ENCODE measurements at places on chromosomes 1 and 21.

GRCh38 chr1:217718873-217719272 lies 87.7 kb downstream of the SPATA17 start:
- DNase-seq, result no peak

- no peak for DNase-seq
Measured at GRCh38 chr1:6621429-6622391, 3.0 kb upstream of the THAP3 start.

GRCh38 chr1:182297335-182297734 lies 94.3 kb downstream of the GLUL start:
- no peak for DNase-seq

- DNase-seq, result no peak
Measured at GRCh38 chr1:201614262-201615015, 75.5 kb downstream of the NAV1 start.

GRCh38 chr1:231301990-231302389 lies 35.7 kb downstream of the EXOC8 start:
- DNase-seq, result no peak

DNA sequence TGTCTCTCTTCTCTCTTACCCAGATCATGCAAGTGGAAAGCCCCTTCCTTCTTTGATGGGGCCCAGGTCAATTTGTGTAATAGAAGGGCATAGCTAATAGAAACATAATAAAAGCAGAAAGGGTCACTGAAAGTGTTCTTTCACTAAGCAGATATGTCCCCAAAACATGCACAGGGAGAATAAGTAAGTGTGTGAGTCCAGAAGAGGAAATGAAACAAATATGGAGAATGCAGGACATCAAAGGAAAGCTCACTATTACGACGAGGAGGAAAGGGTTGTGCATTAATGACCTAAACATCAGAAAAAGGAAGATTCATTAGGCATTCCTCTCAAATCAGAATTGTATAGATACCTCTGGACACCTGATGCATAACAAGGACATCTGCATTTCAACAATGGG lies 81.4 kb upstream of the SMYD2 start:
- DNase-seq, result no peak

GRCh38 chr1:44131411-44131810 lies 10.0 kb downstream of the KLF18 start:
- DNase-seq, result no peak

- no peak for DNase-seq
Measured at GRCh38 chr1:58818075-58818474, 34.2 kb upstream of the JUN start.

DNA sequence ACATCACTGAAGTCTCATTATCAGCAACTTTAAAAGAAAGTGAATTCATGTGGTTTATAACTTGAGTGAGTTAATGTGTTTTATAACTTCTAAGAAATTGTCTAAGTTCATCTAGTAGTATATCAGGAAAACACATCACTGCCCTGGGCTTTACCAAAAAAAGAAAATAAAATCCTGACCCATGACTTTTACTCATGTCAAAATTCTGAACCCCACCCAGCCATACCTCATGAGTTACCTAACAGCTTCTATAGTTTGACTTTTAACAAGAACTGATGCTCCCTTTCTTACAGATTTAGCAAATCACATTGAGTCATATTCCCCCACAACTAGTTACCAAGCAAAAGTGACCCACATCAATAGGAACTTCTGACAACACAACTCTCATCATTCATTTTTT lies 57.4 kb downstream of the ESRRG start:
- no peak for DNase-seq

DNA sequence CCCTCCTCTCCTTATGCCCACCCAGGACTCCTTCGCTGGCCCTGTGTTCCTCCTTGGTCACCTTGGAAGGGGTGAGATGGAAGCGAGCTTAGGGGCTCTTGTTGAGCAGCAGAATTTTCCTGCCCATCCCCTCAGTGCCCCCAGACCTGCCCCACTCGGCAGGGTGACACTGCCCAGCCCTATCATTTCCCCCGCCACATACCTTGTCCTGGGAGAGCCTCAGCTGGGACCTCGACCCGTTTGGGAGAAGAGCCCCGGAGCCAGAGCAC lies 1.4 kb upstream of the FNDC5 start:
- DNase-seq, result no peak

- no peak for DNase-seq
Measured at GRCh38 chr1:16371725-16372124, 4.7 kb downstream of the SZRD1 start.

- DNase-seq, result no peak
Measured at GRCh38 chr1:203906932-203907331, 45.5 kb downstream of the SNRPE start.

GRCh38 chr1:155840386-155840785 lies 16.6 kb downstream of the GON4L start:
- DNase-seq, result no peak

GRCh38 chr21:29290240-29290639 lies 8.5 kb upstream of the BACH1 start:
- no peak for DNase-seq

- DNase-seq, result peak; percentile 6
Measured at GRCh38 chr1:180981596-180982387, 40.9 kb downstream of the STX6 start.

GRCh38 chr1:161491472-161491871 lies 13.8 kb upstream of the FCGR2A start:
- DNase-seq, result no peak

- DNase-seq, result no peak
Measured at GRCh38 chr1:107443027-107443426, 302.2 kb downstream of the NTNG1 start.

DNA sequence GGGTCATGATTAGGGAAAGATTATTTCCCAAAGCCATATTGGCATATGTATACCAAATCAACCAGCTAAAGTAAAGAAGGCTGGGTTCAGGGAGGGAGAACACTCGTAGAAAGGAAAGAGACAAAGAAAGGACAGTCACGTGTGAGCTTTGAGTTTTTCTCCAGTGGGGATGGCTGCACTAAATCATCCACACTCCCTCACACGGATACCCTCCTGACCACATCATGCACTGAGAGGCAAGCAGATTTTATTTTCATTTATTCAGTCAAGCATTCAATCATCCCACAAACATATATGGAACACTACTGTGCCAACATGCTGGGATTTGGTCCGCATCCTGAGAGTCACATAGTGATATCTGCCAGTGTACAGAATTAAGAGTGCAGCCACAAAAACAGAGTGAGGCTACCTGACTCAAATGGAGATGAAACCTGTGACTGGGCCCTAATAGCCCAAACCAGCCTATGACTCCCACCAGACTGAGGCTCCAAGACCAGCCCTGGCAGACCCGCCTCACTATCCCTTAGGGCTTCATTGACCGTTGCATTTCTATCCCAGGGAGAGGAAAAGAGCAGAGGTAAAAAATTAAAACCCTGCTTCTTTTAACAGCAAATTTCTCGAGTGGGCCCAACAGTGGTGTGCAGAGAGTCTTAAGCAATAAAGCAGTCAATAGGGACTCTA lies 155.9 kb downstream of the BARHL2 start:
- DNase-seq, result no peak

- DNase-seq, result no peak
Measured at GRCh38 chr1:29312469-29313461, 76.4 kb downstream of the PTPRU start.

DNA sequence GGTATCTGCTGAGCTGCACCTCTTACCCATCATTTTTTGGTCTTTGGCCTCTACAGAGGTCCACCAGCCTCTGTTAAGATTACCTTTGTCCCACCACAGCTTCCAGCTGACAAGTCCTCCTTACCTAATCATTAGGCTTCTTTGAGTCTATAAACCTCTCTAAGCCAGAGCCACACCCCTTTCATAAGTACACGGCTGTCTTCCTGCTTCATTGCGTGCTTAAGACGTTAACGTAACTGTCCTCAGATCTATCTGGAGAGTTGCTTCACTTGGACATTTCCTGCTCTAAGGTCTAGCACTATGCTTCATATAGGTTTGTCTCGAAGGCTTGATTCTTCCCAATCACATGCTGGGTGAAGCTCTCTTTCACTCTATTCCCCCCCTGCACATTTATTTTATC lies 71.0 kb upstream of the CACHD1 start:
- DNase-seq, result no peak

- no peak for DNase-seq
Measured at GRCh38 chr1:62198781-62199125, 4.1 kb downstream of the L1TD1 start.

DNA sequence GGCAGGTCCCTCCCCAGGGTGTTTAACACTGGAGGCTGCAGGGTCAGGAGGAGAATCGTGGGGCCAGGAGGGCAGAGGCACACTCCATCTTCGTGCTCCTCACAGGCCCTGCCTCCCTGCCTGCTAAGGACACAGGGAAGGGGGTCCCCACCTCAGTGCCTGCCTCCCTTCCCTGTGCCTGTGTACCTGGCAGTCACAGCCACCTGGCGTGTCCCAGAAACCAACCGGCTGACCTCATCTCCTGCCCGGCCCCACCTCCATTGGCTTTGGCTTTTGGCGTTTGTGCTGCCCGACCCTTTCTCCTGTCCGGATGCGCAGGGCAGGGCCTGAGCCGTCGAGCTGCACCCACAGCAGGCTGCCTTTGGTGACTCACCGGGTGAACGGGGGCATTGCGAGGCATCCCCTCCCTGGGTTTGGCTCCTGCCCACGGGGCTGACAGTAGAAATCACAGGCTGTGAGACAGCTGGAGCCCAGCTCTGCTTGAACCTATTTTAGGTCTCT lies 623 bp upstream of the BGLAP start:
- DNase-seq, result no peak

- no peak for DNase-seq
Measured at GRCh38 chr1:113259988-113260387, 130.3 kb upstream of the MAGI3 start.

- no peak for DNase-seq
Measured at GRCh38 chr1:221805121-221805520, 63.2 kb upstream of the DUSP10 start.

GRCh38 chr1:150764617-150765101 lies 919 bp downstream of the CTSS start:
- no peak for DNase-seq

DNA sequence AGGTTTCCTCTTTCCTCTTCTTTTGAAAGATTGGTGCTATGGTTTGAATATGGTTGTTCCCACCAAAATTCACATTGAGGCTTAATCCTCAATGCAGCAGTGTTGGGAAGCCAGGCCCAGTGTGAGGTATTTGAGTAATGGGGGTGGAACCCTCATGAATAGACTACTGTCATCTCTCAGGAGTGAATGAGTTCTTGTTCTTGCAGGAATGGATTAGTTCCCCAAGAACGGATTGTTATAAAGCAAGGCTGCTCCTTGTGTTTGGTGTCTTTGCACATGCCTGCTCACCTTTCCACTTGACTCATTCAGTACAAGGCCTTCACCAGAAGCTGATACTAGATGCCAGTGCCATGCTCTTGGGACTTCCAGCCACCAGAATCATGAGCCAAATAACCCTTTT lies 223.2 kb downstream of the BACH1 start:
- DNase-seq, result no peak

DNA sequence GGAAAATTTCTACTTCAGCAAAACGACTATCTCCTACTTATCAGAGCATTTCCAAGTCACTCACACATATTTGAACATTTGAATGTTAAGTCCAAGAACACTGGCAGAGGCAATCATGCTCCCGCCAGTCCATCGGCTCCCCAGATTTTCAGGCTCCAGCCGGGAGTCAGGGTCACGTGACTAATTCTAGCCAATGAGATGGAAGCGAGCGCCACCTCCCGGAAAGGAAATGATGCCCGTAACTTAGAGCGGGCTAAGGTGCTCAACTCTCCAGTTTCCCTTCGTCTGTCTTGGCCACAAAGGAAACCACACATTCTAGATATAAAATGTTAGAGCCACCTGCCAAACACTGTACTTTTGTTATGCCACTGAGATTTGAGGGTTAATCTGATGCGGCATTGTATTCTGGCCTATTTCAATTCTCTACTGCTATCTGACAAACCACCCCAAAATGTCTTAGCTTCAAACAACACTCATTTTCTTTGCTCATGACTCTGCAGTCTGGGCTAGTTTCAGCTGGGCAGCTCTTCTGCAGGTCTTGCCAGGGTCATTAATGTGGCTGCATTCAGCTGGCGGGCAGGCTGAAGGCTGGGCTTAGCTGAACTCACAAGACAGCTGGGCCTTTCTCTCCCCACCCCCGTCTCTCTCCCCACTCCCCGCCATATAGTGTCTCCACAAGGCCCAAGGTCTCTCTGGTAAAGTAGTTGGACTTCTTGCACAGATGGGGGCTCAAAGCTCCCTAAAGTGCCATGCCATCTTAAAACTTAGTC lies 16.5 kb upstream of the LHX4 start:
- DNase-seq, result peak; percentile 21

- DNase-seq, result no peak
Measured at GRCh38 chr1:63835128-63835527, 61.3 kb downstream of the ROR1 start.

DNA sequence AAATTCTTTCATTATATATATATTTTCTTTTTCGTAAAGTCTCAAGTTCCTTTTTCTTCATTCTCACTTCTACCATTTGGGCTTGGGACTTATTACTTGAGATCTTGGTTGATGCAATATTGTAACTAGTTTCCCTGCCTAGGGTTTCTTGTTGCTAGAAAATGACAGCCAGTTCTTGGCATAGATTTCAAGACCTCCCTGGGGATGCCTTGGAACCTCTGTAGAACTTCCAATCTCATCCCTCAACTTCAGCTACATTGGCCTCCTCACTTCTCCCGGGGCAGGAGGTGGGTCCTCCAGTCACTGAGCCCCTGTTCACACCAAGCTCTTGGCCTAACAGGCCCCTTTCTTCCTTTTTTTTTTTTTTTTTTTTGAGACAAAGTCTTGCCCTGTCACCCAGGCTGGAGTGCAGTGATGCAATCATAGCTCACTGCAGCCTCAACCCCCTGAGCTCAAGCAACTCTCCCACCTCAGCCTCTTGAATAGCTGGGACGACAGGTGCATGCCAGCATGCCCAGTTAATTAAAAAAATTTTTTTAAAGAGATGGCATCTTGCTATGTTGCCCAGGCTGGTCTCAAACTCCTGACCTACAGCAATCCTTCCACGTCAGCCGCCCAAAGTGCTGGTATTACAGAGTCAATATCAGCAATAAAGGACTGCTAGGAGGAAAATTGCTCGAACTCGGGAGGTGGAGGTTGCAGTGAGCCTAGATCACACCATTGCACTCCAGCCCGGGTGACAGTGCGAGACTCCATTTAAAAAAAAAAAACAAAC lies 33.1 kb downstream of the MAP3K7CL start:
- DNase-seq, result no peak

GRCh38 chr1:183966487-183966886 lies 71.0 kb downstream of the COLGALT2 start:
- DNase-seq, result no peak

DNA sequence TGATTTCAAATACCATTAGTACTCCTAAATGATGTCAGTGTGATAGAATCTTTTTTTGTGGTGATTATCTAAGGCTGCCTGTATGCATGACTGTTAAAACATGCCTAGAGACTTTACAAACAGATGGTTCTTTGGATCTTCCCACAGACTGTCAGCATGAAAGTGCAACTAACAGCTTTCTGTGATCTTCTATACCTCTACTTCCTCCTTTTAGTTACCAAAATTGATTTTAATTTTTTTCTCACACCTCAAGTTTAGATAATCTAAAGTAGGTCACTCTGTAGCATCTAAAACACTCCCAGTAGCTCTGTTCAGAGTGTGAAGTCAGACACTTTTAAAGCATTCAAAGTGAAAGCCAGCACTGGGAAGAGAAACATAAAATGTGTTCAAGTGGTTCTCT lies 534.5 kb downstream of the PTPRC start:
- DNase-seq, result peak; percentile 18

- DNase-seq, result no peak
Measured at GRCh38 chr1:171507435-171507834, 22.1 kb downstream of the PRRC2C start.

- DNase-seq, result no peak
Measured at GRCh38 chr1:56774067-56774609, 45.1 kb downstream of the FYB2 start.

GRCh38 chr1:165577707-165578106 lies 33.9 kb downstream of the LRRC52 start:
- DNase-seq, result no peak

- no peak for DNase-seq
Measured at GRCh38 chr1:50750021-50750619, 209.9 kb downstream of the FAF1 start.
